Left ventricle myocardium inferior (tissue), 1 donor: ENCODE measurements at places on chromosomes 5 and 9. TPM values are rescaled to one million over a fixed set of nuclear protein-coding genes. Genes with fewer than 3 reads are reported as not detected.

- DNase-seq: no peak
Measured at GRCh38 chr9:137462396-137462985, 3.4 kb upstream of the NSMF start.

DNA sequence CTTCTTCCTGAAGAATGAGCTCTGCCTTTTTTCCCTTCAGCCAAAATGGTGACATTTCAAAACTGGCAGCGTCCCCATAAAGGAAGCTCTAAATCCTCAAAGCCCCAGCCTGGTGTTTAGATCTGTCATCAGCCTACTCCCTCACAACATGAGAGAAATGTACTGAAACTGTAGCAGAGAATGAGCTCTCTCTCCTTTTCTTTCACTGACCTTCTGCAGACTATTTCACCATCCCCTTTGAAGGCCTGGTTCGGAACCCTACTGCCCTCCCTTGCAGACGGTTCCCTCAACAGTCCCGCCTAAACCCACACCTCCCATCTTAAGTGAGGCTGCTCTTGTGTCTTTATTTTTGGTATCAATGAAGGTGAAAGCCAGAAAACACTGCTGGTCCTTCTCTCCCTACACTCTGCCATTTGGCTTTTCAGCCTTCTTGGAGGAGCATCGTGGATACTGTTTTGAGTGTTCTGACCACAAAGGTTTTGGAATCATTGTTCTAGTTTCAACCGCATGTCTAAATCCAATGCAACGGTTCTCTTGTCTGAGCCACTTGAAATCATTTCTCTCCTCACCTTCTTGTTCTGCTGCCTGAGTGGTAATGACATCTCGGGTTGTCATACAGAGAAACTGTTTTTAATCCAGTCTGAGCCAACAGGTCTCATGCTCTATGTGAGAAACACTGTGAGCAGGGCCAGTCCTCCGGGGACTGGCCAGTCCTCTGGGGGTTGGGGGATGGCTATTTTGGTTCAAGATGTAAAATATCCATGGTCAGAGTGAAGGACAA is 39.0 kb downstream of the ITK start:
- DNase-seq: no peak

DNA sequence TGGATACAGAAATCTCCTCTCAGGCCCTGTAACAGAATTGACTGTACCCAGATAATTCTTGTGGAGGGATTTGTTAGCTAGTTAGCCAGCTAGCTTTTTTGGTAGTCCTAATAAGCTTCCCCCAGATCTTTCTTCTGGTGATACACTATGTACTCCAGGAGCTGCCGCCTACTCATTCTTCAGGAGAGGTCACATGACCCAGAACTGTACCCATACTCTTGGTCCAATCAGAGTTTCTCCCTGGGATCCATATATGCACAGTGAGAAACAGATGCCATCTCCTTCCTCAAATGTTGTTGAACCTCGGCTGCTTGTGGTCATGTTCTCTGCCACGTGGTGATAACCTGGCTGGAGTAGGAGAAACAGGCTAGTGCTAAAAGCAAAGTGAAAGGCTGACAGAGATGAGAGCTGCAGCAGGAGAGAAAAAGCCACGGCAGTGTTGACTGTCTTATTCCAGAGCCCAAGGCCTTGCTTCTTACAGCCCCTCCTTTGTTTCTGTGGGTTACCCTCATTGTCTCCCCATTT is 123.0 kb upstream of the RFX3 start:
- DNase-seq: no peak

GRCh38 chr9:132241840-132242620 is 80.2 kb downstream of the NTNG2 start:
- peak; percentile 41 for DNase-seq

Gene GMCL2
- total RNA-seq: not detected

Gene SV2C
- 0.44 TPM for total RNA-seq

Gene C9
- not detected for total RNA-seq

Gene SGCD
- 98.7 TPM for total RNA-seq
